ENCODE measurements at places on chromosomes 5 and 9. TPM values are rescaled to one million over a fixed set of nuclear protein-coding genes. Genes with fewer than 3 reads are reported as not detected.

GPR151 gene
- not detected for total RNA-seq

DNA sequence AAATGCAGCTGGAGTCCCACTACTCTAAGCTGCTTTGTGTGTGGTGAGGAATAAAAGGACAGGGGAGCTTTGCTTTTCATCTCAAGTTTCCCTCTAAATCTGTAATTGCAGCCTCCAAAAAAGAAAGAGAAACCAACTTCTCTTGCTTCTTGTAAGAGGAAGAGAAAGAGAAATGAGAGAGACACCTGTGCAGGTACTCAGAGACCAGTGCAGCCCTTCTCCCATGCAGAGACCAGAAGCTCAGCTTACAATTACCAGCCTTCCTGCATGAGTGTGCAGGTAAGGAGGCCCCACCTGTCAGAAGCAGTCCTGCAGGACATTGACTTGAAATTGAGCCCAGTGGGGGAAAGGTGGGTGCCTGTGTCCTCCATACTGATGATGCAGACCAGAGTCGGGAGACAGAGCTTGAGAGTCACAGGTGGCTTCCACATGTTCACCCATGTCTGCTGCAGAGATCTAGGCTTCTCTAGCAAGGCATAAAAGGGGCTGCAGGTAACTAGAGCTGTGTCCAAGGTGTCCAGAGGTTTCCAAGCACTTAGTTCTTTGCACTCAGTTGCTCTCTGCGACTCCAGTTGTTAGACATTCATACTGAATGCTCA, 15.3 kb upstream of the MED10 start:
- H3K36me3 ChIP-seq: no peaks in the 10 kb centered on the region
- no peak overlapping the region for H3K4me3 ChIP-seq
- H3K27me3 ChIP-seq: no peaks in the 10 kb centered on the region
- DNase-seq: no peak
- H3K4me1 ChIP-seq: no peaks in the 10 kb centered on the region

SLC6A19 gene
- total RNA-seq: 0.08 TPM

POLE3 gene
- total RNA-seq: 20.3 TPM

- no peaks in the 10 kb centered on the region for H3K27me3 ChIP-seq
- no peak for DNase-seq
- H3K4me3 ChIP-seq: no peak overlapping the region
- H3K4me1 ChIP-seq: no peaks in the 10 kb centered on the region
Measured at GRCh38 chr9:94655739-94656138, 16.4 kb upstream of the FBP1 start.

PCDHGA8 gene
- total RNA-seq: 3.6 TPM

WNK2 gene
- total RNA-seq: 1.5 TPM

DNA sequence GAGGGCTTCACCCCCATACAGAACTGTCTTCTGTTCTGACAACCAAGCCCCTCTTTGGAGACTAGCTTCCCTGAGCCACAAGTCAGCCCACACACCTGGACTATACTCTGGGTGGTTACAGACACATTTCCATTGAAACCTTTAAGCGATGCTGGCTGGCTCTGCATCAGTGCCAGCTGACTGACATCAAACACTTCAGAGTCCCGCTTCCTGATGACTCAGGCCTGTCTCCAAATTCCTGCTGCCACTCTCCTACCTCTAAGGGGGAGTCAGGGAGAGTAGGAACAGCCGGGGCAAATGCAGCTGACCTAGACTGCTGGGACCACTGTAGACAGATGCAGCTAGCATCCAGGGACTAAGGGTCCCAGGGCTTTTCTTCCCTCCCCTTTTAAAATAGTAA, 59.4 kb downstream of the SIL1 start:
- H3K27ac ChIP-seq: no peak overlapping the region
- no peaks in the 10 kb centered on the region for H3K36me3 ChIP-seq

DNA sequence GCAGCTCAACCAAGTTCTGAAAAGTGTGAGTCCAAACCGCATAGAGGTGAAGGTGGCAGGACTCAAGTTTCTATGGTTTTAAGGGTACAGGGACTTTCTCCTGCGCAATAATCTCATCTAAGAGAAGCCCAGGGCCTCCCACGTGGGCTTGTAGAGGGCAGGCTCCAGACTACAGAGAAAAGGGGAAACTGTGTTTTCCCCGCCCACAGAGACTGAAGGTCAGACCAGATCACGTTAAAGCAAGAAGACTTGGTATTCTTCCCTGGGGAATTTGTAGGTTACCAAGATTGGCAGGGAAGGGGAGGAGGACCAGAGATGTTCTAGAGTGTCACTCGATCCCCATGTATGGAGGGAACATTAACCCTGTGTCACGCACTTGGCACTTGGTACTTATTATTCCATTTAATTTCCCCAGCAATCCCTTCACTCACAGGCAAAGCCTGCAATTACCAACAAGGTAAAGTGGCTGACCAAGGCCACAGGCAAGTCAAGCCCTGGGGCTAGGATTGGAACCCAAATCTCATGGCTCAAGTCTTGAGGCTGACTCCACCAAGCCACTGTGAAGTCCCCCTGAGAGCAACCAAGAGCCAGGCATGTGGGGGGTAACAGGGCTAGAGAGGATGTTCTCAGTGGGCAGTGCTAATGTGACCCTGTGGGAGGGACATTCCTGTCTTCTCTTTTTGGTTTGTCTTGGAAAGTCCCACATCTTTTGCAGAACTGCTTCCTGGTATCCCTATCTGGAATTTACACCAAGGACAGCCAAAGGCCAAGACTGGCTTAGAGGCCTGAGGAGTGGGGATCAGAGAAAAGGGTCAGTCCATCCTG, 18.3 kb upstream of the NEK6 start:
- no peak overlapping the region for H3K27ac ChIP-seq
- H3K27me3 ChIP-seq: no peaks in the 10 kb centered on the region
- no peak for DNase-seq

GRCh38 chr9:127203681-127204327, 60.8 kb upstream of the GARNL3 start:
- no peak overlapping the region for H3K4me3 ChIP-seq
- DNase-seq: no peak
- H3K36me3 ChIP-seq: no peaks in the 10 kb centered on the region
- peaks cover 2% of the 10 kb centered on the region for H3K4me1 ChIP-seq
- no peaks in the 10 kb centered on the region for H3K27me3 ChIP-seq
- H3K27ac ChIP-seq: no peak overlapping the region

GRCh38 chr5:56102889-56103288, 108.1 kb upstream of the IL6ST start:
- H3K4me3 ChIP-seq: no peak overlapping the region
- no peaks in the 10 kb centered on the region for H3K27me3 ChIP-seq
- no peaks in the 10 kb centered on the region for H3K36me3 ChIP-seq
- no peak overlapping the region for H3K27ac ChIP-seq
- DNase-seq: no peak

- no peak overlapping the region for H3K27ac ChIP-seq
- H3K4me3 ChIP-seq: no peak overlapping the region
- no peaks in the 10 kb centered on the region for H3K36me3 ChIP-seq
- H3K4me1 ChIP-seq: no peaks in the 10 kb centered on the region
Measured at GRCh38 chr5:151461312-151461711, 13.9 kb downstream of the SLC36A1 start.

CNTLN gene
- total RNA-seq: 18.1 TPM

DNA sequence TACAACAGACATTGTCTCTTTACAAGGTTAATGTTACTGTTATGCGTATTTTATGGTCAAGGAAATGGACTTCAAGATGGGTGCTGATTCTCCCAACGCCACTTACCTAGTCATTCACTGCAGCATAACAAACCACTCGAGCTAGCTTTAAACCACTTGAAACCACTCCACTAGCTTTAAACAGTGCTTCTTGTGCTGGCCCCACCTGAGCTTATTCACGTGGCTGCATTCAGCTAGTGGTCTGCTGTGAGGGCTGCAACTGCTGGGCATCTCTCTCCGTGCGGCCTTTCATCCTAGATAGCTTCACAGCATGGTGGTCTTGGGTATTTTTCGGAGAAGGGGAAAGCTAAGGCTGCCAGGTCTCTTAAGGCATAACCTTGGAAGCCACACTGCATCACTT, 3.5 kb upstream of the HRH2 start:
- no peaks in the 10 kb centered on the region for H3K36me3 ChIP-seq
- no peaks in the 10 kb centered on the region for H3K27me3 ChIP-seq
- H3K27ac ChIP-seq: no peak overlapping the region
- H3K4me3 ChIP-seq: no peak overlapping the region

SELENOP gene
- 590 TPM for total RNA-seq

GPR150 gene
- total RNA-seq: 0.50 TPM

GRCh38 chr9:119788921-119789320, 419.7 kb upstream of the BRINP1 start:
- no peaks in the 10 kb centered on the region for H3K27me3 ChIP-seq
- H3K4me1 ChIP-seq: peaks cover 7% of the 10 kb centered on the region
- no peak for DNase-seq
- no peak overlapping the region for H3K27ac ChIP-seq
- H3K36me3 ChIP-seq: no peaks in the 10 kb centered on the region

SHISAL2B gene
- not detected for total RNA-seq

DNA sequence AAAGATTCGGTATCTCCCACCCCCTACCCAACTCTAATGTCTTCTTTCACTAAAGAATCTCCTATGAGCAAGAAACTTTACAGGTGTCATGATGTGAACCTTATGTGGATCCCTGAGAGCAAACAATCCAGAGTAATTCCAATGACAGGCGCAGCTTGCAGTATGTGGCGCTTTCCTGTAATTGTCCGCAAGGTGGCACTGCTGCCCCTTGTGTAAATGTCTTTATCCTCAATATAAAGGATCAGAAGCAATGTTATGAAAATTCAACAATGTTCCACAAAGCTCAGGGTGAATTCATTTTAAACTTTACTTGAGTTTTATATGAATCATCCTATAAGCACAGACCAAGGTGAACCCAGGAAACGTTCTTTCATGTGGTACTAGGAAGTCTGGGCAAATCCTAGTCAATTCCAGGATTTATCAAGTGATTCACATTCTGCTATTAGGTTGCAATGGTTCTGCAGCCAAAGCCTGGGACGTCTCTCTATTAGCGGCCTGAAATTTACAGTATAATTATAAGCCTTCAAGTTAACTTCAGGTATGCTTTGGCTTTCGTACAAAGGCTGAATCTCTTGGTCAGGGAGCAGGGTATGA, 113.7 kb downstream of the TRPM6 start:
- no peak overlapping the region for H3K27ac ChIP-seq
- H3K36me3 ChIP-seq: no peaks in the 10 kb centered on the region
- H3K4me1 ChIP-seq: peaks cover 1% of the 10 kb centered on the region
- no peak overlapping the region for H3K4me3 ChIP-seq
- H3K27me3 ChIP-seq: no peaks in the 10 kb centered on the region
- DNase-seq: peak; percentile 78

GRCh38 chr9:108834959-108835665, 20.7 kb downstream of the ACTL7B start:
- no peak for DNase-seq
- H3K36me3 ChIP-seq: no peaks in the 10 kb centered on the region
- no peak overlapping the region for H3K27ac ChIP-seq
- no peaks in the 10 kb centered on the region for H3K27me3 ChIP-seq

GABRB2 gene
- 0.28 TPM for total RNA-seq

DNA sequence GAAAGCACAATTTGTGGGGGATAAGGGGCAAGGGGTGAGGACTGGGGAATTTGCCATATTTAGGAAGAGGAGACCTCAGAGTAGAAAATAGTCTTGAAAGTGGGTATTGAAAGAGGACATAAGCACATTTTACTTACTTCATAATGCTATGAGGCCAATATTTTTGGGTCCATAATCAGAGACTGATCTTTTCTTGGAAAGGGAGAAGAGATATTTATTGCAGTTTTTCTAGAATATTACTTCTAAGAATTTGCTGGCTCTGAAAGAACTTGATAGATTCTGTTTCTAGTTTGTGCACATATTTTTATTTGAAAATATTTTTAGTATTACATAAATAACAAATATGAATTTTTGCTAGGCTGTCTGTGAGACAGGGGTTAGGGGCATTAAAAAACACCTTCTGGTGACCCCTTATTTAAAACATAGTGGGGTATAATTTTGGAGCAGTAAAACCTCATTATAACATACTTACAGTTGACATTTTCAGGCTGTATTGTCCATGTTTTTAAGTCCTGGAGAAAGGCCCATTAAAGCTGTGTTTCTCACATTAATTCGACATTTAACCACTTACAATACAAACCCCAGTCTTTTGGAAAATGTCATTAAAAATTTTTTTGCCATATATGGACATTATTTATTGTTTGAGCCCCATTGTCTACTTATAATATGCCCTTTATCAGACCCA, 118.9 kb upstream of the NFIB start:
- H3K36me3 ChIP-seq: no peaks in the 10 kb centered on the region
- H3K27ac ChIP-seq: no peak overlapping the region
- no peak for DNase-seq
- H3K4me1 ChIP-seq: no peaks in the 10 kb centered on the region

GRCh38 chr5:91472631-91473030, 89.5 kb upstream of the ARRDC3 start:
- DNase-seq: no peak
- no peaks in the 10 kb centered on the region for H3K4me1 ChIP-seq
- no peak overlapping the region for H3K27ac ChIP-seq
- H3K36me3 ChIP-seq: no peaks in the 10 kb centered on the region
- H3K4me3 ChIP-seq: no peak overlapping the region
- H3K27me3 ChIP-seq: no peaks in the 10 kb centered on the region

DNA sequence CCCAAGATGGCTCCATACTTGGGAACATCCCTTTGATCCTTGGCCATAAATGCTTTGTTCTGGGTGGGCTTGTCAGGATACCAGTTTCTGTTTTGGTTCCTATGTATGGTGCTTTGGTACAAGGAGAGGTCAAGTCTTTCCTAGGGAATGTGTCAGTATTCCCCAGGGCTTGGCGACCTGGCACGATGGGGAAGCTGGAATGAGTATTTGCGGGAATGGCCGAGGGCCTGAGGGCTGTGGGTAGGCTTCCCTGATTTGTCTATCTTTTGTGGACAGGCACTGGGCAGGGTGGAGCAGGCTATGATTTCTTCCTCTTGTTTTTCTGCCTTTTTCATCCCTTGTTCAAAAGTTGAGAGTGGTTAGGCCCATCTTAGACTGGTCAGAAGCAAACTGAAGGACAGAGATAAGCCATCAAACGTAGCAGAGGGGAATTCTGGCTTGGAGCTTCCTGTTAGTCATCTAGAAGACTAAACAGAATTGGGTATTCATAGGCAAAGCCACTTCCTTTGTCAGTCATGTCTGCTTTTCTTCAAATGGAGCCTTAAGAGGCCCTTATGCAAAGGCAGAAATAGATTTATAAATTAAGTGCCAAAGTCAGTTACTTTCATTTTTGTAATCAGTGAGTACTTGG, 13.7 kb downstream of the DOCK2 start:
- H3K36me3 ChIP-seq: no peaks in the 10 kb centered on the region
- H3K27ac ChIP-seq: no peak overlapping the region
- no peak for DNase-seq
- no peak overlapping the region for H3K4me3 ChIP-seq
- peaks cover 1% of the 10 kb centered on the region for H3K4me1 ChIP-seq
- H3K27me3 ChIP-seq: no peaks in the 10 kb centered on the region

C5orf24 gene
- total RNA-seq: 36.8 TPM

GRCh38 chr5:139571966-139572365, 10.8 kb downstream of the UBE2D2 start:
- H3K27me3 ChIP-seq: no peaks in the 10 kb centered on the region
- H3K4me3 ChIP-seq: no peak overlapping the region
- no peak for DNase-seq

DNA sequence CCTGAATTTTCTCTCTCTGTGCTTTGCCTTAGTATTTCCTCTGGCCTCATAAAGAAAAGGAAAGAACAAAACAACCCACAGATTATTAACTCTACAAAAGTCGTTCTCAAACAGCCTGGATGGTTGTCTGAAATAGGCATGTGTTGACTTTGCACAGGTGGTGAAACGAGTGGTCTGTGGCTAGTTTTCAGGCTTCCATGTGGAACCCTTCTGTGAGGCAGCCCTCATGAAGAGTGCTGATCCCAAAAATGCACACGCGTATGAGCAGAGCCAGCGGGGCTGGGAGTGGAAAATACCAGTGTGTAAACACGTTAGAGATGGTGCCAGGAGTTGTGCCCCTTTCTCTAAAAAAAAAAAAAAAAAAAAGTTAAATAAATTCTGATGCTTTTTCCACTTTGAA, 4.9 kb upstream of the PSAT1 start:
- peaks cover 2% of the 10 kb centered on the region for H3K4me1 ChIP-seq
- H3K36me3 ChIP-seq: no peaks in the 10 kb centered on the region
- no peaks in the 10 kb centered on the region for H3K27me3 ChIP-seq
- DNase-seq: no peak
- H3K4me3 ChIP-seq: no peak overlapping the region

All from ovary (tissue), 10 donors.